ENCODE measurements at places on chromosomes 11 and 22.

DNA sequence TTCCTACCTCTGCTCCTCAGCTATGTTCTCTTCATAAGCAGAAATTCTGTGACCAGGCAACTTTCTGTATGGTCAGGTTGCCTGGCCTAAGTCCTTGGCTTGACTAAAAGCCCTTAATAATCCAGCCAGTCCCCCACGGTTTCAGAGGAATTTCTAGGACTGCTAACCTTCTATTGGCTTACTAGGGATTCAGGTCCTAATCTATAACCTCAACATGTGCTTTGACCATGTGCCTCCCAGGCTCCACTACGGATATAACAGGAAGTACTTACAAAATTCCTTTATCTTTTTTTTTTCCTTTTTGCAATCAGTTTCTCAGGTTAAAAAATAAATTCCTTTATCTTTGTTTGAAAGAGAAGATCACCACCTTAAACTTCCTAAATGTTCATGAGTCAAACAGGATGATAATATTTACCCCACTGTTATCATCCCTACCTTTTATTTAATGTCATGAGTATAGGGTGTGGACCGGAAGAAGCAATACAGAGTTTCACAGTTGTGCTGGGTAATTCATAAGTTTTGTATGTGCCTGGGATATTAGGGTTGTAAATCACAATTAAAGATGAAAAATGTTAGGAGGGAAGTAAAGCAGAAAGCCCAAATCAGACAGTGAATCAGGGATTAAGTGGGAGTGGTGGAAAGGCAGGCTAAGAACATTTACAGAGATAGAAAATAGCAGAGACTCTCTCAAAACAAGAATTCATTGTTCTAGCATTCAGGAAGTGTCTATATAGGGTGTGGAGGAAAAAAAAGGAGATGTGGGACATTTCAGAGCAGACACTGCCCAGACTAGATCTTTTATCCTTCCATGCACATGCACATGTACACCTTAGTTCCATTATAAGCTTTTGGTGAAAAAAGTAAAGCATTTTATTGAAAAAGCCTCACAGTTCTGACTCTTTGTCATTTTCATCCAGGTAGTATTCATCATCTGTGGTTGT lies 10.7 kb upstream of the POGLUT3 start:
- no peak for DNase-seq

DNA sequence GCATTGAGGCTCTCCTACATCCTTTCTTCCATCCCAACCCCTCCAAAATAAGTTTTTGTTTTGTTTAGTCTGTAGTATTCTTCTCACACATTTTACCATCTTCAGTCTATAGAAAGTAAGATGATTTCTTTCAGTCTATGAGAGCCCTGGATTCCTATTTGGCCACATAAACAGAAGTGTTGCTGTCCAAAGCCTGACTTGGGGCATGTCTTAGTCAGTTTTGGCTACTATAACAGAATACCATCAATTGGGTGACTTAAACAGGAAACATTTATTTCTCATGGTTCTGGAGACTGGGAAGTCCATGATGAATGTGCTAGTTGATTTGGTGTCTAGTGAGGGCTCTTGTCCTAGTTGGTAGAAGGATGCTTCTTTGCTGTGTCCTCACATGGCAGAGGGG lies 146.8 kb upstream of the DDI1 start:
- DNase-seq, result no peak

DNA sequence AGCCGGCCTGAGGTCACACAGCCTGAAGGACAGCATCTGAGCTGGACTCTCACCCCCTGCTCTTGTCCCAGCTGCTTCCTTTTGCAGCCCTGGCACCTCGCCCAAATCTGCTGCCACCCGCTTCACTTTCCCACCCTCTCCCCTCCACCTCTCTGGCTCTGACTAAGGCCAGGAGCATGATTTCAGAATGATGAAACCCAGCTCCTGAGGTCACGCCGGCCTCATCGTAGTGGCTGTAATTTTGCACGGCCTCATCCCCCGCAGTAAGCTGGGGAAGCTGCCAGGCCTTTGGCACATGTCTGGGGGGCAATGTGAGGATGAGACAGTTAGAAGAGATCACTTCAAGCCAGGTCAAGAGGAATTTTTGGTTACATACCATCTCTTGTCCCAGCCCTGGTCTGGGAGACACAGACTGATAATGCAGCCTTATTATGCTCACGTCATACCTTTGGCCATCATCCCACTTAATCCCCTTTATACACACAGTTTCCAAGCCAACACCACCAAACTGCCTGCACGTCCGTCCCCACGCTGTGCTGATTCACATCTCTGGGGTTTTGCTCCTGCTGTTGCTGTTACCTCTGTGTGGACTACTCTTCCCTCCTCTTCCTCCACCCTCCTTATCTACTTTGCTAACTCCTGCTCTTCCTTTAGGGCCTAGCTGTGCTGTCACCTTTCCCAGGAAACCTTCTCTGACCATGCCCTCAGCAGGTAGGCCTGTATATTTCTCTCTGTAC lies 58.1 kb downstream of the CHRDL2 start:
- no peak for DNase-seq

GRCh38 chr11:10494636-10495463 lies 39.8 kb downstream of the AMPD3 start:
- DNase-seq, result no peak

DNA sequence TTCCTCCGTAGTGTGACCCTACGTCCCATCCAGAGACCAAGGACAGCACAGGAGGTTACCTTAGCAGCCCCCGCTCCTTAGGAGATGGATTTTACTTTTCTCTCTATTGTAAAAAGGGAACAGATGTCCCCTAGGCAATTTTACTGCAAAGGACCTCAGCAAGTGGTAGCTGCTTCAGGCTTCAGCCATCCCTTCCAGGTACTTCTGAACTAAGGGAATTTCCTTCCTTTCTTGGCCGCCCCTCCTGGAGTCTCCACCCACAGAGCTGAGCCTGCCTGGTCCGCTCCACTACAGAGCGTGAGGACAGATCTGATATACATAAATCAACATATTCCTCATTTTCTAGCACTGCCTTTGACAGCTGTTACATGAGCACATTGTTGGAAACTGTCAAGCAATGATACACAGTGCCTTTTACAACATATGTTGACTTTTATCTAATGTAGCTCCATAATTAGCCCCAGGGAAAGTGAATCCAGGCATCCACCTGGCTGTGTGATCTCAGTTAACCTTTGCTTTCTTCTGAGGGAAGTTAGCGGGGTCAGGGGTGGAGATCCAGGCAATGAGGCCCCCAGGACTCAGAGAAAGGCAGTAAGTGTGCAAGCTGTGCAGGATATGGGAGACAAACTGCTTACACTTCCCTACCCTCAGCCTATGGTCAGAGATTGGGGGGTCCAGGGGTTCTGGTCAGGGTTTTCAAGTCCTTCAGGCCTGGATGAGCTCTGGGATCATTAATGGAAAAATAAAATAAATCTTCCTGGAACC lies 51.9 kb downstream of the SPATA19 start:
- no peak for DNase-seq

- no peak for DNase-seq
Observed at GRCh38 chr11:108561535-108561991, 32.0 kb downstream of the EXPH5 start.

DNA sequence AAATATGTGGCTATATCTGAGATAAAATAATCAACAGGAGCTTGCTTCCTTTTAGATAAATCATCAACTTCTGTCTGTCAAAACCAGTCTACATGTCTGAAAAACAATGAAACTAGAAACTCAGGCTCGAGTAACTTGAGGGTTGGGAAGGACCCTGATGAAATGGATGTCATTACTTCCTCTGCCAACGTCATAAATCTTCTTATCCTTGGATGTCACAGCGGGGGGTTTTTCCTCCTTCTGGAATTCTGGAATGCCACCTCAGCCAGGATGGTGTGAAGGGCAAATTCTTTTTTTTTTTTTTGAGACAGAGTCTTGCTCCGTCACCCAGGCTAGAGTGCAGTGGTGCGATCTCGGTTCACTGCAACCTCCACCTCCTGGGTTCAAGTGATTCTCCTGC lies 13.4 kb downstream of the LGR4 start:
- no peak for DNase-seq
